ENCODE measurements at places on chromosomes 16 and 17. TPM values are rescaled to one million over a fixed set of nuclear protein-coding genes. Genes with fewer than 3 reads are reported as not detected.

DNA sequence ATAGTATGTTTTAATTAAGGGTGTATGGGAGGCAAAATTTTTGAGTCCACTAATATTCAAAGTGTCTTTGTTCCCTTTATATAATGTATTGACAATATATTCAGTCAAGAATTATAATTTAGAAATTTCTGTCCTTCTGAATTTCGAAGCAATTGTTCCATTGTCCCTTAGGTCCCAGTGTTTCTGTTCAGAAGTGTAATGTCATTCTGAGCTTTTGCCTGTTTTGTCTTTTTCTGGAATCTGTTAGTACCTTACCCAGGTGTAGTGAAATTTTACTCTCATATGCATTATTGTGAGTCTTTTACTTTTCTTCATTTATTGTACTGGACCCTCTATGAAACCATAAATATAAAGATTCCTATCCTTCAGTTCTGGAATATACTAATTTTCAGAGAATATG, 505.7 kb upstream of the KIF2B start:
- H3K27me3 ChIP-seq, result no peaks in the 10 kb centered on the region
- H3K4me1 ChIP-seq, result no peaks in the 10 kb centered on the region
- DNase-seq, result no peak
- no peak overlapping the region for H3K27ac ChIP-seq
- no peaks in the 10 kb centered on the region for H3K36me3 ChIP-seq

DNA sequence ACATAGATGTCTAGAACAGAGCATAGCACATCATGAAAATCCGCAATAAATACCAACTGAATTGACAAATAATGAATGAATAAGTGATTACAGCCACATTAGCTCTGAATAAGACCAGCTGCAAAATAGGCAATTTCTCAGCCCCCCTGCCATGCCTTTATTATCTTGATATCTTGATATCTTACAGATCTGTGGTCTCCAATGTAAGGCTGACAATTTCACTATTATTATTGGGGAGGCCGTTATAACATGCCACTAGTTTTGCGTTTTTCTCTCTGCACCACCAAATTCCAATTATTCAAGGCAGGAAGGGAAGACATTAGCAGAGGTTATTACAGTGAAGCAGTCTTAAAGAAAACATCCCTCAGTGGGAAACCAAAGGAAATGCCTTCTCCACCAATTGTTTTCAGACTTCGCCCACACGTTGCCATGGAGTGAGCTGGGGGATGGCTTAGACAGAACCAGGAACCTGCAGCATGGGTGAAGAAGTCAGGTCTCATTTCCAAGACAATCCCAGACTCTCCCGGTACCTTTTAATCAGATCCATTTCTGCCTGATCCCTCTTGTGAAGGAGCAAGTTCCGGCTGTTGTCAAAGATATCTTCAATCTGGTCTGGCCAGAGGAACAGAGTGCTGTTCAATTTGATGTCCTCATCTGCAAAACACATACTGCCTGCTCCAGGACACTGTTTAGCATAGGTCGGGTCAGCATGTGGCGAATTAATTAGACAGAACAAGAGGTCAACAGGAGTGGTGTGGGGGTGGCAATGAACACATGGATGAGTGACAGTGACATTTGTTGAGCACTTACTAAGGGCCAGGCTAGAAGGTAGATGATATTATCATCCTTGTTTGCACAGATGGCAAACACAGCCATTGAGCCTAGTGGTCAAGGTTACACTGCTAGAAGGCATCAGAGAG, 46.4 kb downstream of the DNAH3 start:
- no peaks in the 10 kb centered on the region for H3K4me1 ChIP-seq
- no peak overlapping the region for H3K4me3 ChIP-seq
- no peaks in the 10 kb centered on the region for H3K27me3 ChIP-seq
- H3K27ac ChIP-seq, result no peak overlapping the region
- no peak for DNase-seq

DNA sequence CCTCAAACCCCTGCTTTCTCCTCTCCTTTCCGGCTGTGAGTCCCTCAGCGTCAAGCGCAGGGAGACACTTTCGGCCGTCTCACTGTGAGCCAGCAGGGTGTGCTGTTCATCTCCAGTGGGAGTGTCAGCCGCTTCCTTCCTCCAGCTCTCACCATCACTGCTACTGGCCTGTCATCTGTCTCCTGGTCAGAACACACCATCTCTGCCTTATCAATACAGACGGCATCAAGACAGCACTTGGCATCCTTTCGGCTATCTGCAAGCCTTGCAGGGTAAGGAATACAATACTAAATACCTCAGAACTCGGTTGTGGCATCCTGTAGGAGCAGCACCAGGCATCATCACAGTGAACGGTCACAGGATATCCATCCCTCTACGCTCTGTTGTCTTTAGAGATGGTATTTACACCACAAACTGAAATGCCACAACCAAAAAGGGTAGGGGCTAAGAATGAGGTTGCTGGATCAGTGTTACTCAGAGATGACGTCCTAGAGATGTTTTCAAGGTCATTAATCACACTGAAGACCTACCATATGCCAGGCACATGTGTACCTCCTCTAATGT, 20.7 kb upstream of the CMTM4 start:
- H3K4me1 ChIP-seq, result no peaks in the 10 kb centered on the region
- no peak for DNase-seq
- no peaks in the 10 kb centered on the region for H3K27me3 ChIP-seq

Gene NUBP1
- total RNA-seq, result 34.5 TPM

Gene HSD11B2
- 4.6 TPM for total RNA-seq
